NCI-H2107 (cell line): ENCODE measurements at places on chromosomes 2 and 18.
A peak's percentile ranks its signal among the peaks of the same experiment; 100 is the strongest.

DNA sequence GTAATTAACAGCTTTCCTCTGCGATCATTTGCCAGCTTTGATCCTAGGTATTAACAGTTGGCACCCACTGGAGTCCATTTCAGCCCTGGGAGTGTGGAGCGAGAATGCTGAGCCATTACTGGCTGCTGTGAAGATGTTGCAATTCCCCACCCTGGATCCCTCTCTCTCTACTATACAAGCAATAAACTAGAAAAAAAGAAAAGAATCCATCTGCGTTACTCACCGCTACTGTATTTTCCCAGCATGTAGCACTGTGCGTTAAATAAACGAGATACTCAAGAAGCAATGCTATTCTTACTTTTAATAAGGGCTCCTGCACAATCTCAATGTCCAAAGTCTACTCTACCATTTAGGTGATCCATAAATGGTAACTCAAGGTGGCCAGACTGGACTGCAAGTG is 8.5 kb downstream of the RTTN start:
- no peak for DNase-seq

- DNase-seq = no peak
Measured at GRCh38 chr2:119697290-119698020, 18.5 kb downstream of the TMEM177 start.

DNA sequence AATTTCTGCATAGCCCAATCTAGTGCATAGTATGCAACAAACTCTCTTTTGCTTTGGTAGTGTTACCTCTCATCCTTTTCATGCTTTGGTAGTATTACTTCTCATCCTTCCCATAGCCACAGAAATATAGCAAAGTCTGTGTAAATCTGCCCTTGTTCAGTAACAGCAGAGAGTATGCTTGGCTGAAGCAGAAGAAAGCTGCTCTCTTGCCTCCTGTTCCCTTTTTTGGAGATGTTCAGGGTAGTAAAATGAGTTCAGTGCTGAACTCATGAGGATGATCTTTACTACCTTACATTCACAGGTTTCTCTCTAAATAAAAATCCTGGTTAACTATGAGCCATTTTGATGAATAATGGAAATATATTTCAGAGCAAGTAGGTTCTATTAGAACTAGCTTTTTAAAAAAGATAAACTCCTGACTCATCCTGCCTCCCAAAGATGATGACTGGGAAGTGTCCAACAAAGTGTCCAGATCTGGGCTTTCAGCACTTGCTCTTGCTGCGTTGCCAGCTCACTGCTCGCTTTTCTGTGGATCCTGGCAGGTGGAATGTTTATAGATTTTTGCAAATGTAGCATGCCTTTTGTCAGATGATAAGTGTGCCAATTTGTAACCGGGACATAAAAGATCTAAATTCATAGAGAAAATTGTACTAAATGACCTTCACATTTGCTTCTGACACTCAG is 29.4 kb upstream of the CHMP3 start:
- DNase-seq = no peak

- no peak for DNase-seq
Measured at GRCh38 chr2:180905002-180905401, 75.4 kb upstream of the UBE2E3 start.

- DNase-seq = no peak
Measured at GRCh38 chr2:175372704-175373701, 191.5 kb upstream of the ATP5MC3 start.

- no peak for DNase-seq
Measured at GRCh38 chr2:225479386-225479785, 79.9 kb downstream of the NYAP2 start.

DNA sequence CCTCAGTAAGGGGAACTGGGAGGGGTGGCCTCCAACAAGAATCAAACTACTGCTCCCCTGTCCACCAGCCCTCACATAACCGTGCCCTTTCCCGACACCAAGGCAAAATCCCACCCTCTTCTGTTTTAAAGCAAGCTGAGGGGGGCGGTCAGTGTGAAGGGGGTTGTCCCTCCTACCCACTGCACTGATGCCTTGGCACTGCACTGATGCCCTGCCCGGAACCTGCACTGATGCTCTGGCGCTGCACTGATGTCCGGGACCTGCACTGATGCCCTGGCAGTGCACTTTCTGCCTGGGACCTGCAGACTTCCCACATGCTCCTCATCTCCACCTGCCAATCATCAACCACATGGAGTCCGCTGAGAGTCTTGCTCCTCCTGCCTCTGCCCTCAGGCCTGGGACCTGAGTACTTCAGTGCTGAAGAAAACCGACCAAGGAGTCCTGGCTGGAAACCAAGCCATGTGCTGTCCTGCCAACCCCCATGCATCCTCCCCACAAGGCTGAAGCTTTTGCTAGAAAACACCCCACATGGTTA is 179.5 kb downstream of the SMAD2 start:
- DNase-seq = no peak

DNA sequence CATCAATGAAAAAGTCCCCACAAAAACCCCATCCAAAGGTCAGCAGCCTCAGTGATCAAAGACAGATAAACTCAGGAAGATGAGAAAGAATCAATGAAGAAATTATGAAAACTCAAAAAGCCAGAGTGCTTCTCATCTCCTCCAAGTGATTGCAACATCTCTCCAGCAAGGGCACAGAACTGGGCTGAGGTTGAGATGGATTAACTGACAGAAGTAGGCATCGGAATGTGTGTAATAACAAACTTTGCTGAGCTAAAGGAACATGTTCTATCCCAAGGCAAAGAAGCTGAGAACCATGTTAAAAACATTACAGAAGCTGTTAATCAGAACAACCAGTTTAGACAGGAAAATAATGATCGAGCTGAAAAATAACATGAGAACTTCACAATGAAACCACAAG is 442.8 kb upstream of the SYT4 start:
- DNase-seq = no peak

- DNase-seq = no peak
Measured at GRCh38 chr2:80058562-80058961, 246.0 kb downstream of the LRRTM1 start.

GRCh38 chr2:37838541-37839167 is 86.4 kb upstream of the RMDN2 start:
- DNase-seq = no peak

- DNase-seq = peak; percentile 84
Measured at GRCh38 chr18:48023334-48024008, 93.0 kb upstream of the SMAD2 start.

DNA sequence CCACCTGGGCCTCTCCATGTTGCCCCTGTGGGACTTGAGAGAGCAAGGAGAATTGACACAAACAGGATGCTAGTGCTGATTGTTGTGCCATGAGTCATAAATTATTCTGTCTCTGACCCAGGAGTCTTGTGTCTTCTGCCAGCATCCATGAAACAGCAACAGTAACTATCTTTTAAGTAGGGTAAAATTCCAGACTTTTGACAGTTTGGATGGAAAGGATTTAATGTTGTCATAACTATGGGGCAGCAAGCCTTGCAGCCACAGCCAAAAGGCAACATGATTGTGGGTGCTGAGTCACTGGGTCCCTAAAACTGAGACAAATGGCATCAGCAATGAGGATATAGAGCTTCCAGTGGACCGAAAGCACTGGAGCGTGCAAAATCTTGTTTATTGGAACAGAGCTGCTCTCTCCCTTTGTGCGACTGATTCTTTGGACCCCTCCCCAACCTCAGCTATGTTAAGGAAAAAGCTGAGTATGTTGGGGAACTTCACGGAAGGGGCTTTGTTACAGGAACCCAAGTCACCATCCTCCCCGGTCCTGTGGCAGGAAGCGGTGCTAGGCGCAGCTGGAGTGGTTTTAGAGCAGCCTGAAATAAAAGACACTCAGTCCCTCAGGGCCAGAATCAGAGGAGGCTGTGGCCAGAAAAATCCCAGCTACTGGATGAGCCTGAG is 9.6 kb upstream of the ITPRIPL1 start:
- DNase-seq = no peak

GRCh38 chr18:79855147-79855933 is 57.6 kb downstream of the KCNG2 start:
- DNase-seq = no peak

- DNase-seq = no peak
Measured at GRCh38 chr2:146388757-146389156, 1456.1 kb upstream of the ACVR2A start.

DNA sequence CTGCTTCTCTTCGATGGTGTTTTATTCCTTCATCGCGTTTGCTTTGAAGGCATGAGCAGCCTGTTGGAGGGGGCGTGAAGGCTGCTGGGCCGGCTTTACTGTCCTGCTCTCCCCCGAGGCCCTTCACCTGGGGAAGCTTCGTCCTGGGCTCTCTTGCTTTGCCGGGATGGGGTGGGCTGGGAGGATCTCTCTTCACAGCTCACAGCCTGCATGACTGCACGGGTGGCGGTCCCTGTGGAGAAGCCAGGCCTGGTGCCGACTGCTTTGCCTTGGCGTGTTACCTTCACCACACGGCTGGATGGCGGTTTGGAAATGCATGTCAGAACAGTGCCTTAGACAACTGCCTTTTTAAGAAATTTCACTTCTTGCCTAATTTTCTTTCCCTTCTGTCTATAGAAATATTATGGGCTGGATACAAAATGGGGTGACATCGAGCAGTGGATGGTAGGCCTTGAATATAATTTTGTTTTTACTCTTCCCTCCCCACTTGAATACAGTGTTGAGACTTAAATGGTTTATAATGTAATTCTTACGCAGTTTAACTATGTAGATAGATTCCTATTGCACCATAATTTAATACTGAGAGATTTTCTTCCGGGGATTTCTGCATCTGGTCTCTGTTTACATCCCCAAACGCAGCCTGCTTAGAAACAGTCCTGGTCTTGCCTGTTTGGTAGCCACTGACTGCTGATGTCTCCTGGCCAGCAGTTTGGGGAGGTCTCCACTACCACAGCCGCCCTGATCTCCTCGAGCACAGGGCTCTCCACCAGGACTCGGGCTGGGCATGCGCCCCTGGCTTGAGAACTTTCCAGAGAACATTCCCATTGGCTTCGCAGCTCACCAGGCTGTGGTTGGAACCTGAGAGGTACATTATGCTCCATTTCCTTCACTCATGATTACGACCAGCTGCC is 81.0 kb upstream of the RBM44 start:
- DNase-seq = no peak

GRCh38 chr2:176114930-176115625 is 1.5 kb upstream of the HOXD10 start:
- DNase-seq = no peak

GRCh38 chr18:49584394-49584793 is 22.5 kb downstream of the LIPG start:
- DNase-seq = no peak

GRCh38 chr2:19488009-19488691 is 129.7 kb upstream of the OSR1 start:
- DNase-seq = no peak

GRCh38 chr2:21092308-21092869 is 31.4 kb upstream of the TDRD15 start:
- DNase-seq = no peak

DNA sequence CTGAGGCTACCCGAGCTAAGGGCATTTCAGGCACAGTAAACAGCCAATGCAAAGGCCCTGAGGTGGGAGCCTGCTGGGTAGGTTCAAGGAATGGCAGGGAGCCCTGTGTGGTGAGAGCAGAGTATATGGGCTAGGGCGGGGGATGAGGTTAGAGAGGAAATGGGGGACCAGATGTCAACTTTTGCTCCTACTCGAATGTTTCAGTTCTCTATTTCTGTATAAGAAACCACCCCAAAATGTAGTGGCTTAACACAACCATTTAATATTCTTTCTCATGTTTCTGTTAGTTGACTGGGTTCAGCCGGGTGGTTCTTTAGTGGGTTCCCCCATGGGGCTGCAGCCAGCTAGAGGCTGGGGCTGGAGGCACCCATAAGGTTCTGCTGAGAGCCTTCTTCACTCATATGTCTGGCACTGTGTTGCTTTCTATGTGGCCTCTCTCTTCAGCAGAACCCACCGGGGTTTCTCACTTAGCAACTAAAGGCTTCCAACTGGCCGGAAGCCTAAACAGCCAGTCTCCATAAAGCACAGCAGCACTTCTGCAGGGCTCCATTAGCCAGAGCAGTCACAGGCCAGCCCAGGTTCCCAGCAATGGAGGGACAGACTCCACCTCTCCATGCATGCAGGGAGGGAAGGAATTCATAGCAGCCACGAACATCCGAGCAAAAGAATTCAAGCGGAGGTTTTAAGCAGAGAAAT is 5.6 kb upstream of the ATOH8 start:
- no peak for DNase-seq

GRCh38 chr2:168345601-168346000 is 98.2 kb upstream of the STK39 start:
- no peak for DNase-seq

GRCh38 chr18:10482985-10483949 is 28.8 kb downstream of the APCDD1 start:
- no peak for DNase-seq

- no peak for DNase-seq
Measured at GRCh38 chr2:119179991-119180390, 21.4 kb upstream of the C1QL2 start.
